Activated T-helper 1 cell treated with anti-CD3 and anti-CD28 coated beads, Interleukin-2, amount 50 U/mL, for 16 hours (primary cell): ENCODE measurements at places on chromosomes 7 and 10.

- DNase-seq, result no peak
These were observed 12.4 kb downstream of the KLF6 start for GRCh38 chr10:3772361-3773171.

- DNase-seq, result no peak
These were observed 481.4 kb downstream of the PTPRN2 start for GRCh38 chr7:158106272-158106671.

- DNase-seq, result no peak
These were observed 51.5 kb downstream of the PIP4K2A start for GRCh38 chr10:22662733-22663330.

DNA sequence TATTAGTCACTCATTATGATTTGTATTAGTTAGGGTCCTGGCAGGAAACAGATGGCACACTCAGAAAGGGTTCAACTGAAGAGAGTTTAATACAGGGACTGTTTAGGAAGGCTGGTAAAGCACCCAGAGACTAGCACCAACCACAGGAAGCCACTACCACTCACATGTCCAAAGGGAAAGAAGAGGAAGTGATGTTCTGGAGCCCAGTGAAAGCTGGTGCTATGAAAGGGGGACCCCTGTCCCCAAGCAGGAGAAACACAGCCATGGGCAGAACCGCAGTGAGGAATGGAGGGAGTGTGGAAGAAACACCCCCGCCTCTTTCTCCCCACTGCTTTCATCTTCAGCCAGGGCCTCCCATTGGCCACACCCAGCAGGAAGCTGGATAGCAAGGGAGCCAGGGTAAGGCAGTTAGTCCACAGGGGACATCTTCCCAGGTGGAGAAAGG is 3.2 kb upstream of the VSIR start:
- DNase-seq, result no peak

DNA sequence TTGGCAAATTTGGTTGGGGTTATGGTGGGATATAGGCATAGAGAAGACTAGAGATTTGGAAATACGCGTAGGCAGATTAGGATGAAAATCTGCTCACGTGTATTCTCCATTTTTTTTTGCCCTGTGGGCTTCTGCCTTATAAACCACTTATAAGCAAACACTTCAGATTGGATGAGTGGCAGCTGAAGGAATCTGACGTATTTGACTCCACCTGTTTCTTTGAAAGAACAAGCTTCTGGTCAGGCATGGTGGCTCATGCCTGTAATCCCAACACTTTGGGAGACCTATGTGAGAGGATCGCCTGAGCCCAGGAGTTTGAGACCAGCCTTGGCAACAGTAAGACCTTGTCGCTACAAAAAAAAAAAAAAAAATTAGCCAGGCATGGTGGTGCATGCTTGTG is 5.1 kb downstream of the STK31 start:
- no peak for DNase-seq

GRCh38 chr10:104337521-104337984 is 712 bp downstream of the ITPRIP start:
- no peak for DNase-seq

GRCh38 chr7:157310676-157311185 is 26.1 kb upstream of the DNAJB6 start:
- no peak for DNase-seq

GRCh38 chr7:55550010-55550663 is 22.2 kb downstream of the VOPP1 start:
- no peak for DNase-seq

GRCh38 chr10:78659598-78659967 is 409.2 kb upstream of the ZMIZ1 start:
- no peak for DNase-seq

DNA sequence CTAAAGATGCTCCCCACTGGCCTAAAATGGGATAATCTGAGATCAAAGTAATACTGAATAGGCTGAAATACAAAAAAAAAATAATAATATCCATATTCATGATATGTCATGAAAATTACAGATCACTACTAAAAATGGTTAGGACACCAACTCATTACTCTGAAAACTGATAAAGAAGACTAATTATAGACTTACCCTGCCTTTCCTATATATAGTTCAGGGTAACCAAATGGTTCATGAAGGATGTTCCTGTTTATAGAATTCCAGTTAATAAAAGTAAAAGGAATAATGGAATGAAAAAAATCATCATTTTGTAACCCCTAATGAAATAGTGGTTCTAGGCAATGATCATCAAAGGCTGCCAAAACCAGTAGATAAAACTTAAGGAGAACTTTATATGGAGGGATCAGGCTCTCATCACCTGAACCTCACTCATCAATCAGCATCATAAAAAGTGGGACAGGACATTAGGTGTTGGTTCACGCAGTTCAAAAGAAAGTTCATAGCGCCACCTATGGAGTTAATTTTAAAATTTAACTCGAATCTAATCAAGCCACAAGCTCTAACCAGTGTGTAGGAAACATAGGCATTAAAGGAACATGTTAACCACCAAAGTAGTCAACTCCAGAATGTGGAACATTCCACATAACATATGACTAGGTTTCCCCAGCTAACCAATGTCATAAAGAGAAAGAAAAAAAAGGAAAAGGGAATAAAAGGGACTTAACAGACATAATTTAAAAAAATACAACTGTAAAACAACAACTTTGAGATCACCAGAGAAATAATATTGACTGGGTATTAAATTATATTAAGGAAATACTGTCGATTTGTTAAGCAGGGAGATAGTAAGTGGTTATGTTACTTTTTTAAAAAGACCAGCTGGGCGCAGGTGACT is 35.7 kb downstream of the P4HA1 start:
- no peak for DNase-seq

- no peak for DNase-seq
These were observed 6.5 kb downstream of the LBX1 start for GRCh38 chr10:101222683-101223273.

GRCh38 chr10:88994019-88994418 is 3.4 kb downstream of the FAS start:
- no peak for DNase-seq

GRCh38 chr7:100687751-100688300 is 6.2 kb downstream of the GIGYF1 start:
- DNase-seq, result no peak

GRCh38 chr10:72523932-72524396 is 101.9 kb downstream of the MICU1 start:
- no peak for DNase-seq

- no peak for DNase-seq
These were observed 102.9 kb downstream of the EPC1 start for GRCh38 chr10:32244011-32244410.

- peak; percentile 57 for DNase-seq
These were observed 46.6 kb downstream of the PWWP2B start for GRCh38 chr10:132443605-132443982.

DNA sequence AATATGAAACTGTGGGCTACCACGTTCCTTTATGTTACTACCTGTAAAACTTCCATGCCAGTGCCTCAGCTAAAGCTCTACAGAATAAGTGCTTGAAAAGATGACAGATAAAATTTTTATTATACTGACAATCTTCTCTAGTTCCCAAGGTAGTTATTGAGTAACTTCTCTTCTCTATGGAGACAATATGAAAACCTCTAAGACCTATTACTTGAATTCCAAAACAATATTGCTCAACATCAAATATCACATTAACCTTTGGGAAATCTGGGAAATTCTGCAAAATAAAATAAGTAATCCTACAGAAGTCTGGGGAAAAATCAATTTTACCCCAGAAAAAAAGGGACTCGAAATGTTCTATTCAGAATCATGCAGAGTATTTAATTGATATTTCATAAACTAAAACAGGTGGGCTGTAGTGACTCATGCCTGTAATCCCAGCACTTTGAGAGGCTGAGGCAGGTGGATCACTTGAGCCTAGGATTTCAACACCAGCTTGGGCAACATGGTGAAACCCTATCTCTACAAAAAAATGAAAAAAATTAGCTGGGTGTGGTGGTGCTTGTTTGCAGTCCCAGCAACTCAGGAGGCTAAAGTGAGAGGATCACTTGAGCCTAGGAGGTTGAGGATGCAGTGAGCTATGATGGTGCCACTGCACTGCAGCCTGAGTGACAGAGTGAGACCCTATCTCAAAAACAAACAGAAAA is 23.8 kb upstream of the ANK3 start:
- no peak for DNase-seq

- DNase-seq, result no peak
These were observed 9.9 kb upstream of the GNAT3 start for GRCh38 chr7:80521809-80522208.

DNA sequence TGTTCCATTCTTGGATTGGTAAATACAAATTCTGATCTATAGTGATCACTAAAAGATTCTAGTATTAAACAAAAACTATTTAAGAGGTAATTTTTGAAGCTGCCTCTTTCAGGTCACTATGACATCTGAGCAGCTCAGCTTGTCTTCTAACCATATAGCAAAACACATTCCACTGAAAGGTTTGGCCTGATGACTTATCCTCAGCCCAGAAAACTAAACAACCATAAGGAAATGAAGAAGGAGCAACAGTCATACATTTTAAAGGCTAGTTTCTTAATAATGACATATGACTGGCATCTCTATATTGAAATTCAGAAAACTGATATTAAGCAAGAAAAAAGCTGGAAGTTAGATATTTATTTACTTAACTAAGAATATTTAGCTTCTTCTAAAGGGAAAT is 24.6 kb downstream of the NT5C2 start:
- DNase-seq, result no peak

GRCh38 chr10:123559823-123560092 is 106.4 kb upstream of the GPR26 start:
- no peak for DNase-seq

GRCh38 chr7:44195889-44196288 is 4.9 kb upstream of the YKT6 start:
- DNase-seq, result no peak

DNA sequence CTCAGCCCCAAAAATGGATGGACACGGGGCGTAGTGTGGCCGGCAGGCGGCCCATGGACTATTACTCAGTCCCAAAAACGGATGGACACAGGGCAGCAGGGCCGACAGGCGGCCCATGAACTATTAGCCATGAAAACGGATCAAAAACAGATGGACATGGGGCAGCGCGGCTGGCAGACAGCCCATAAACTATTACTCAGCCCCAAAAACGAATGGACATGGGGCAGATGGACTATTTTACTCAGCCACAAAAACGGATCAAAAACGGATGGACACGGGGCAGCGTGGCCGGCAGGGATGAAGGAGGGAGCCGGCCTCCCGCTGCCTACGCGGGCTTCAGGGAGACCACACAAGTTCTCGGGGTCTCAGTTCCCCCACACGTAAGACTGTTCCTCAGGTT is 32.9 kb downstream of the GPER1 start:
- DNase-seq, result no peak

DNA sequence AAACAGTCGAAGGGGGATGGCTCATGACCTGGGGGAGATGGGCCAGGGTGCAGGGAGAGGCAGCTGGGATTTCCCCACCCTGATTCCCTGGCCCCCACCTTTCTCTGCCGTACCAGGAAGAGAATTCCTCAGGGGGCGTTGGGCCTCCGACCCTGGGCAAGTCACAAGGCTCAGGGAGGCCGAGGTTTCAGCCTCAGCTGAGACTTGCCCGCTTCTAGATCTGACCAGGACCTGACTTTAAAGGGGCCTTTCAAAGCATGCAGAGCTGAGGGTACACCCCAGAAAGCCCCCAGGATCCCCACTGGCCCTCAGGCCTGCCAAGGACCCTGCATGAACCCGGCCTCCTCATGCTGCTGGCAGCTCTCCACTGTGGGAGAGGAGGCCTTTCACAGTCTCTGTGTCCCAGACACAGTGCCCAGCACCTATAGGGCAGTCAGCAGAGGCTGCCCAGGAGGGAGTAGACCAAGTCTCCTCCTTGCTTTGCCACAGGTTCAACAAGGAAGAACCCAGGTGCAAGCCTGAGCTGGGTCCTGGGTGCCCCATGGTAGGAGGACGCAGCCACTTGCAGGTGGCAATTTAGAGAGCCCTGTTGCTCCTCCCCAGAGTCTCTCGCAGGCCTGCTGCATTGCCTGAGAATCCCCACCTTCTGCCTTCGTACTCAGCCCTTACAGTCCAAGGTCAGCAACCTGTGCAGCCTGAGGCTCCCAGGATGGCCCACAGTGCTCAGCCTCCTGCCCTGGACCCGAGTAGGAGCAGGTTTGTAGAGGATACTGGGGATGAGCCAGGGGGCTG is 89.3 kb downstream of the CHST15 start:
- DNase-seq, result no peak

DNA sequence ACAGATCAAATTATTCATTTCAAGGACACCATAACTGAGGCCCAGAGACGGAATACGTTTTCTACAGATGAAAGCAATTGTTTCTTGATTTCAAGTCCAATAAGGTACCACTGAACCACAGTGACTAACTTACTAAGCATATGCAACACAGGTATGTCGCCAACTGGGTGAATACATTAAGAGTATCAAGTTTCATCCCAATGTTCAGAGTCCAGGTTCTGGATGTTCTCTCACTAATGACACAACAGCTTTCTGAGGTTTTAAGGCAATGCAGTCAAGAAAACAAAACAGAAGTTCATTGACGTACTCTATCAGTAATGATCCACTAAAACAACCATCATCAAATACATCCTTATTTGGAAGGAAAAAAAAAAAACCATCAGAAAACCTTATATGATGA is 35.8 kb downstream of the NSUN6 start:
- no peak for DNase-seq

DNA sequence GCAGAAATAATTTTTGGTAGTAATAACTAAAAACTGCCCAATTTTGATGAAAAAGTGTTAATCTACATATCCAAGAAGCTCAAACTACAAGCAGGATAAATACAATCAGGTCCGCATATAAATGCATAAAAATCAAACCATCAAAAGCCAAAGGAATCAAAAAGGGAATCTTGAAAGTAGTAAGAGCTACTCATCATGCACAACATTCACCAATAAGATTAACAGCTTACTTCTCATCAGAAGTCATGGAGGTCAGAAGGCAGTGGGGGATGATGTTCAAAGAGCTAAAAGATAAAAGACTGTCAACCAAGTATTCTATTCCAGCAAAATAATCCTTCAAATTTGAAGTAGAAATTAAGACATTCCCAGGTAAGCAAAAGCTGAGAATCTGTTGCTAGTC is 76.4 kb downstream of the CRPPA start:
- DNase-seq, result no peak

GRCh38 chr10:33291053-33291592 is 43.3 kb downstream of the NRP1 start:
- no peak for DNase-seq

DNA sequence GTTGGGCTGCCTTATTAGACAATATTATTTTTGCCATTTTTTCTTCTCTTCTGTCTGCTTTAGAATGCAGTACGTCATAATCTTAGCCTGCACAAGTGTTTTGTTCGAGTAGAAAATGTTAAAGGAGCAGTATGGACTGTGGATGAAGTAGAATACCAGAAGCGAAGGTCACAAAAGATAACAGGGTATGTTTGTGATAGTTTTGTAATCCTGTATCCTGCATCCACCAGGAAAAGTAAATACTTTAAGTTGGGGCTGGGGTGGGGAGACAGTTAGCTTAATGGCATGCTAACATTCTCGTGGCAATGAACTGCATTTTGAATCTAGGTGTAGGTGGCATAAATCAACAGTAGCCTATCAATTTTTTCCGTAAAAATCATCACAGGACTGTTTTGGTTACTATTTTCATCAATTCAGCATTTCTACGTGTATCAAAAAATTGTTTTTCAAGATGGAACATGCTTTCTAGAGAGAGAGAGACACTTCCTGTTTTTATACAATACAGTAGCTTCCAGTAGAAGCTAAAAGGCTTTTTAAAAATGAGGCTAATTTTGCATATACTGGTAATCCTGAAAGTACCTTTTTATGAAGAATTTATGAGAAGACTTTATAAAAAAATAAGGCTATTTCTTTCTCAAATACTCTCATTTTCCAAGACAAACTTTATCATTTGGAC is 247.5 kb downstream of the FOXP2 start:
- no peak for DNase-seq
